ENCODE measurements at places on chromosomes 7 and 10.

GRCh38 chr10:49741108-49741995 is 20.8 kb downstream of the OGDHL start:
- DNase-seq: no peak

DNA sequence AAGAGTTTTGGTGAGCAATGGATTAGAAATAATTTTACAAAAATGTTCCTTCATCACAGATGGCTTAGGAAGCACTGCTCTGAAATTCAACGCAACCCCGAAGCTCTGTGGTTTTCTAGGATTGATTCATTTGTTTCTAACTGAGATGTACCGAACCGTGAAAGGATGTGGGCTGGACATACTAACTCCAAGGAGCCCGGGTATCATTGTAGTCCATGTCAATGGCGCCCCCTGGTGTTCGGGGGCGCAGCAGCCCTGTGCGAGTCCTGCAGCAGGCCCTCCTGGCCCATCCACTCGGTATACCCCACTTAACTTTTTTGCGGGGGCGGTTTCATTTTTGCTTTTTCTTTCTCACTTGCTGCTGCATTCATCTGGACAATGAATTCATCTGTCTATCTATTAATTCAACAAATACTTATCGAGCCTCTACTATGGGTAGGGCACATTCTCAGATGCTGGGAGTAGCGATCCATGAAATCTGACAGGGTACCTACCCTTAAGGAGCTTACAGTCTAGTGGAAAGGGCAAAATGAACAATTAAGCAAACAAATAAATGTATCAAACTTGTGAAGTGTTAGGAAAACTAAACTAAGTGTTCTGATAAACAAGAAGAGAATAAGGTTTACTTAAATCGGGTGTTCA is 25.2 kb upstream of the ITPRID1 start:
- DNase-seq: no peak

- no peak for DNase-seq
These were observed 95.9 kb downstream of the CUBN start for GRCh38 chr10:17033529-17034260.

GRCh38 chr10:79437111-79437814 is 8.2 kb downstream of the ZCCHC24 start:
- no peak for DNase-seq

GRCh38 chr7:92508946-92509345 is 19.4 kb downstream of the PEX1 start:
- DNase-seq: no peak

DNA sequence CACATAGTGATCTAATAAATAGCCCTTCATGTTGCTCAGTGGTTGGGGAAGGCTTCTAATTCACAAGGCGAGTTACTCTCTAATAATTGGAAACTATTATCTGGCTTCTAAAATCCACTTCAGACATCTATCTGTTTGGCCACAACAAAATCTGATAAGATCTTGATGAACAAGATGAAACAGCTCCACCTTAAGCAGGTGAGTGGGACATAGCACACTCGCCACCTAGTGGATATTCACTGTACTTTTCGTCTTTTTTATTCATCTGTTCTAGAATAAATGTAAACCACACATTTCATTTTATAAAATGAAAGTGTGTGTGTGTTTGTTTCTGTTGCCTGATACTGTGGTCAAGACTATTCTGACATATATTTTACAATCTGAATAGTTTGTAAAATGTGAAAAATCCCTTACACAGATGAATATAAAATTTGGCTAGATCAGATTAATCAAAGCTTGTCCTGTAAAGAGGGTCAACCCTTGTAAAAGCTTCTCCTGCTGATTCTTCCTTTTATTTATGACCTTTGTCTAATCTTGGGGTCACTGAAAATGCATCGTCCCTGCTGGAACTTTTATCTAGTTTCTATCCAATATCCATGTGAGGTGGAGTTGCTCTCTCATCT is 26.5 kb upstream of the CNTNAP2 start:
- DNase-seq: no peak

GRCh38 chr10:96918214-96919002 is 86.3 kb downstream of the LCOR start:
- no peak for DNase-seq

DNA sequence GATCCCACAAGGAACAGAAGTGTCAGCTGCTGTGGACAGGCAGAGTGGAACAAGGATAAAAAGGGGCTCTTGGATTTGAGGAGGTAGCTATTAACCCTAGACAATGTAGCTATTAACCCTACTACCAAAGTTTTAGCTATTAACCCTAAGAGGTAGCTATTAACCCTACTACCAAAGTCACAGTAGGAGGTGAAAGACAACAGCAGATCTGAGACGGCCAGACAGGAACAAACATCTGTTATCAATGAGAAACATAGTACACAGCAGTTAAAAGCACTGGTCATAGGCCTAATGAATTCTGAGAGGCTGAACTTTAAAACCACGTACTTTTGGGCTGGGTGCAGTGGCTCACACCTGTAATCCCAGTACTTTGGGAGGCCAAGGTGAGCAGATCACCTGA is 11.9 kb downstream of the ERCC6 start:
- DNase-seq: no peak

DNA sequence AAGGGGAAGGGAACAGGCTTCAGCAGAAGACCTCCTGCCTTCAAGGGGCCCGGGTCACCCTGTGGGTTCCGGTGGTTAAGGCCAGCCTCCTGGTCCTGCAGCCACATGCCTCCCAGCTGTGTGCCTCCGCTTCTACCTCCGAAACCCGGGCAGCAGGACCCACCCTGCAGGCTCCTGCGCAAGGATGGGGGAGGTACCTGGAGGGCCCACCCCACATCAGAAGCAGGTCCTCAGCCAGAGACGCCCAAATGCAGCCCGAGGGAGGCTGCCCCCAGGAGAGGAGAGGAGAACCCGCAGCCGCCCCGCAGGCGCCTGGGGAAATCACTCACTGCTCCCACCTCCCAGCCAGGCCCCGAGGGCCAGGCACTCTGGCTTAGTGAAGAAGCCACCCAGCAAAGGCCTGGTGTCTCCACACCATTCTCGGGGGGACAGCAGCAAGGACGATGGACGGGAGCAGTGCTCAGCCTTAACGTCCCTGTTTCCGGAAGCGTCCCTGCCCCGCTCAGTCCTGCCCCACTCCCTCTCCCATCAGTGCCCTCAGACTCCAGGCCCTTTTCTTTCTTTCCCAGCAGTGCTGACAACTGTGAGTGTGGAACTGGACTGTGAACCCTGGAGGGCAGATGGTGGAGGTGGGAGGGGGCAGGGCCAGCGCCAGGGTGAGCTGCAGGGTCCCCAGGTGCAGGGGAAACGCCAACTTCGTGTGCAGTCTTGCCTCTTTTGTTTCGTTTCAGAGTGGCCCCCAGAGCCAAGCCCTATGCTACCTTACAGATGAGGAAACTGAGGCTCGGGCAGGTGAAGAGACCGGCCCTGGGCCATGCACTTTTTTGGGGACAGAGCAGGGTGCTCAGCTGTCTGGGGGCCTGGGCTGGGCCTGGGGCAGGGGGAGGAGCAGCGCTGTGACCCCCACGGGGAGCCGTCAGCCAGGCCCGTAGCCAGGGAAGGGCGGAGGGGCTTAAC is 138.0 kb downstream of the FAM53B start:
- peak; percentile 65 for DNase-seq

DNA sequence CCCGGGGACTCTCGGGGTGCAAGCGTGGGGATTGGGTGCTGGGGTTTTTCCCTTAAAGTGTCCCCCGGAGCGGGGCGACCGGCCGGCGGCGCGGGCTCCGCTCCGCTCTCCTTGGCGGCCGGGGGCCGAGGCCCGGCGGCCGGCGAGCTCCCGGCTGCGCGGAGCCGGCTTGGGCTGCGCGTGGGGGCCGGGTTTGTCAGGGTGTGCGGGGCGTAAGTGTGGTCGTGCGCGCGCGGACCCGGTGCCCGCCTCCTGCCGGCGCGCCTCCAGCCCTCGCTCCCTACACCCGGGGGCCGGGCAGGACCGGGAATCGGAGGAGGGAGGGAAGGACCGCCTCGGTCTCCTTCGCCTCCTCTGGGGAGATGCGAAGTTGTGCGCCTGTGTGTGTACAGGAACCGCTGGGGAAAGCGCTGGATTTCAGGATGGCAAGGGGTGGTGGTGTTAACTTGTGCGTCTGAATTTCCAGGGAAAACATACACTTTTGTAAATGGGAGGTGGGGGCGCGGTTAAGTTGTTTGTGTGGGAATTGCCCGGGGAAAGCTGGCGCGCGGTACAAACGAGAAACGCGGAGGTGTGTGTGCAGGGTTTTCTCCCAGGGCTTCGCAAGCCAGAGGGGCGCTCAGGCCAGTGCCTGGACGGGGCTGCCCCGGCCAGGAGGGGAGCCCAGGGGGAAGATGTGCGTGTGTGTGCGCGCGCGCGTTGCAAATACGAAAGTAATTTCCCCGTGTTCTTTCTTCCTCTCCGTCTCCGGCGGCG is 737 bp downstream of the ZMIZ1 start:
- DNase-seq: peak; percentile 37

DNA sequence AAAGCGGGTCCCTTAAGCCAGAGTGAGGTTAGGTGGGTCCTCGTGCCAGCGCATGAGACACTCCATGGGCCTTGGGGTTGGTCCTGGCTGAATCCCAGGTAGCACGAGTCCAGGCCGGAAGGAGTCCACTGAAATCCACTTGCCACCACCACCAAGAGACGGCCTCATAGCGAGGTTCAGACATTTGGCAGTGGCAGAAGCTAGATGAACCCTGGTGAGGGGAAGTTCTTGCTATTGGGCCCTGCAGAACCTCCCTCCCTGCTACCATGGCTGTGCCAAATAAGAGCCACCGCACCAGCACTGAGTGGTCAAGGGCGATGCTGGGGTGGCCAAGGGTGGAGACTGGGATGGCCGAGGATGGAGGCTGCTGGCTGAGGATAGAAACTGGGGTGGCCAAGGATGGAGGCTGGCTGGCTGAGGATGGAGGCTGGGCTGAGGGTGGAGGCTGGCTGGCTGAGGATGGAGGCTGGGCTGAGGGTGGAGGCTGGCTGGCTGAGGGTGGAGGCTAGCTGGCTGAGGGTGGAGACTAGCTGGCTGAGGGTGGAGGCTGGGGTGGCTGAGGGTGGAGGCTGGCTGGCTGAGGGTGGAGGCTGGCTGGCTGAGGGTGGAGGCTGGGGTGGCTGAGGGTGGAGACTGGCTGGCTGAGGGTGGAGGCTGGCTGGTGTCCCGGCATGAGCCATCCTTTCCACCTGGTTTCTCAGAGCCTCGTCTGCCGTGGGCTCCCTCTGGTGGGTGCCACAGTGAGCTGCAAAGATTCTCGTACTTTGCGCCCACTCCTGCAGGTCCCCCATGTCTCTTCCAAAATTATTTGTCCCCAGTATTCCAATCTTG is 88.2 kb downstream of the ELFN1 start:
- DNase-seq: no peak

DNA sequence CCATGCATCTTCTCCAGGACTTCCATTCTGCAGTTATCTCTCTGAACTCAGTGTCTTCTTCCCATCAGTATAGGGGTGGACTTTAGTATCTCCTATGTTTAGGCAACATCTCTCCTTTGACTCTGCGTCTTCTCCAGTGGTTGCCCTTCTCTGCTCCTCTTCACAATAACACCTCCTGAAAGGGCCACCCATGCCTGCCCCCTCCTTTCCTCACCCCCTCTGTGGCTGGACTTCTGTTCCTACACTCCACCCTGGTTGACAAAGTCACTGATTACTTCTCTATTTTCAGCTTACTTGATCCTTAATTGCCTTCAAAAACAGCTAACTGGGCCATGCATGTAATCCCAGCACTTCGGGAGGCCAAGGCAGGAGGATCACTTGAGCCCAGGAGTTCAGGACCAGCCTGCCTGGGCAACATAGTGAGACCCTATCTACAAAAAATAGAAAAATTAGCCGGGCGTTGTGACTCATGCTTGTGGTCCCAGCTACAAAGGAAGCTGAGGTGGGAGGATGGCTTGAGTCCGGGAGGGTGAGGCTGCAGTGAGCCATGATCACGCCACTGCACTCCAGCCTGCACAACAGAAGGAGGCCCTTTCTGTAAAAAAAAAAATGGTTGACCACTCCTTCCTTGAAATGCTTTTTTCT is 13.7 kb downstream of the SRGN start:
- DNase-seq: no peak

DNA sequence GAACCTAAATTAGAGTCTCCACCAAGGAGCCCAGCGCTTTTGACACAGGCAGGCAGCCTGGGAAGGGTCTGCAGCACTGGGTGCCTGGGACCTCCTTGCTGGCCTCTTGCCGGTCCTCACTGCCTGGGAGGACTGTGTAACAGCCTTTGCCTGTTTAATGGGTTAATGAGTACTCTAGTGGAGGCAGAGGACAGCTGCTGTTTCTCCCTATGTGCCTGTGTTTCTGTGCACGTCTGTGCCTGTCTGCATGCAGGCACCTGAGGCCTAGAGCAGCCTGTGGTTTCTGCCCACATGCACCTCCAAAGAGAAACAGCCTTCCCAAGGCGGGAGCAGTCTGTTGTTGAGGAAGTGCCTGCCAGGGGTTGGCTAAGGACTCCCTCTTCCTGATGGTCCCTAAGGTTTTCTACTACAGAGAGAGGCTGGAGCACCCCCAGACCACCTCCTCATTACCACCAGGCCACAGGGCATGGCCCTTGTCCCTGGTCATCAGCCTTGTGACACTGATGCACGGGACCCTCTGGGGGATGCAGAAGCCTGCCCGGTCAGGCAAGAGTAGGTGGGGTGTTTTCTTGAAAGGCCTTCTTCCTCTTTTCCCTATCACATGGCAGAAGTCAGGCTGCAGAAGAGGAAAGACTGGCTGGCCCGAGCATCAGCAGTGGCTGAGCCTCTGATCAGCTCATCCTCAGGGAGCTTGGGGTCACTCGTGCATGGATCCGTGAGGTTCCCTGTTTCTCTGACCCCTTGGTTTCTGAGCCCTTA is 14.2 kb downstream of the SLC29A3 start:
- DNase-seq: no peak

GRCh38 chr7:66597461-66597860 is 31.2 kb upstream of the KCTD7 start:
- no peak for DNase-seq

- no peak for DNase-seq
These were observed 214.7 kb downstream of the MAD1L1 start for GRCh38 chr7:2017914-2018568.

- no peak for DNase-seq
These were observed 493.2 kb upstream of the AUTS2 start for GRCh38 chr7:69105092-69105491.

GRCh38 chr7:12731214-12731656 is 43.8 kb downstream of the ARL4A start:
- no peak for DNase-seq

GRCh38 chr10:110006358-110007160 is 1.2 kb upstream of the ADD3 start:
- DNase-seq: peak; percentile 56

DNA sequence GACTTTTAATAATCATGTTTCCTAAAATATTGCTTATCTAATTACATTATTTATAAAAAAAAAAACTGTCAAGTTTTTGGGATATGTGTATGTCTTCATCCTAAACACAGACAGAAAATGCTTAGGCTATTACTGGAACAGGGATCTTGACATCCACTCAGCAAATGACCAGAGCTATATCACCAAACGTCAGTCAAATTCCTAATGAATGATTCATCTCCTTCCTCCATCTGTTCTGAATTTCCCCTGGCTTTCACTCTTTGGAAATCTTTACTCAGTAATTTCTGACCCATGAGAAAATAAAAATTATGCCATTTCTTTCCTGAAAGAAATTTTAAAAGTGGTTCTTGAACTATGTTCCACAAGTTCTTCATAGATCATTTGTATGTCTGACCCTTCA is 552.4 kb upstream of the KCND2 start:
- no peak for DNase-seq

GRCh38 chr7:143980746-143981510 is 19.2 kb upstream of the OR6B1 start:
- no peak for DNase-seq

- no peak for DNase-seq
These were observed 2.0 kb downstream of the KCNMA1 start for GRCh38 chr10:77635402-77636227.
